ENCODE measurements at places on chromosomes 7 and 10.

DNA sequence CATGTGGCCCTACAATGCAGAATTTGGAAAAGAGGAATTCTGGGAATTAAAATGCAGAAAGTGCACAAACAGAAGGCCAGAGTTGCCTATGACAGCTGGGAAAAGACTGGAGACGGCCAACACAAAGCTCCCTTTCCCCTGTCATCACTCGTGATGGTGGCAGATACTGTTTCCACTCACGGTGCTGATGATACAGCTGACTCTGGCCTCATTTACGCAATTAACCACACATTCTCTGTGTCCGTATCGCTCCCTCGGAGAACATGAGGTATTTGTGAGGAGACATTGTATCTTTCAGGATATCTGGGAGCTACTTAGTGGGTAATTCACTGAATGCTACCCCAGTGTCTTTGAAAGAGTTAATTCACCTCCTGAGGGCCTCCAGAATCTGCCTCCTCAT, 172.8 kb downstream of the TAX1BP1 start:
- no peak for DNase-seq

DNA sequence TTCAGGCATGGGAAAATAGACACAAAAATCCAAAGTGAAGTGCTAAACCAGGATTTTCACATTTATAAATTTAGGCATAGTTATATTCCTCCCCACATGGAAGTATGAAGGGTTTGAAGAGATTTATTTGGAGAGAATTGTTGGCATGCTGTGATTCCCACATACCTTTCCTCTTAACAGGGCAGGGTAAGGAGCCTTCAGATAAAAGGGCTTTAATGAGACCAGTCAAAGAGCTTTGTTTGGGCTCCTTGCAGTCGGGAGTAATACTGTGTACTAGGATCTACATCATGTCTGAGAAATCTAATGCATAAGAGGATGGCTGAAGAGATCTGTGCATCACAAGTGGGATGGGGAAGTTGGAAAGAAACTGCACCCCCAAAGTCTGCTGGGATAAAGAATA, 140.8 kb upstream of the PTN start:
- no peak for DNase-seq

- no peak for DNase-seq
These were observed 12.2 kb upstream of the ZNF488 start for GRCh38 chr10:47396311-47396717.

- no peak for DNase-seq
These were observed 3.5 kb downstream of the DENND11 start for GRCh38 chr7:141698247-141699015.
